ENCODE measurements at places on chromosomes 5 and 9. TPM values are rescaled to one million over a fixed set of nuclear protein-coding genes. Genes with fewer than 3 reads are reported as not detected.

GRCh38 chr5:96778409-96778808 is 29.3 kb downstream of the ERAP1 start:
- DNase-seq: no peak

DNA sequence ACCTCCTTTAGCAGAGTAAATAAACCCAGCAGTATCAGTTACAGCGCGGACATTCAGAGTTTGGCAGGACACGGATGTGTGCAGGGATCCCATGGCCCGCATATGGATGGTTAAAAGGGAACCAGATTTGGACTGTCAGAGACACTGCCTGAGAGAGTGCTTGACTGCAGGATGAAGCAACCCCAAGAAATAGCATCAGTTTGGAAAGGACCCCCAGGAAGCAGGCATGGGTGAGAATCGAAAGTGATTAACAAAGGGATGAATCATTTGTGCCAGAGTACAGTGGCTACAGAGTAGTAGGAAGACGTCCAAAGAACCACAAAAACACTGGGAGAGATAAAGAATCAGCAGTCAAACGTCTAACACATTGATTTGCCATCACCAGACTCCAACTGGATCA is 5.5 kb downstream of the C7 start:
- no peak for DNase-seq

DNA sequence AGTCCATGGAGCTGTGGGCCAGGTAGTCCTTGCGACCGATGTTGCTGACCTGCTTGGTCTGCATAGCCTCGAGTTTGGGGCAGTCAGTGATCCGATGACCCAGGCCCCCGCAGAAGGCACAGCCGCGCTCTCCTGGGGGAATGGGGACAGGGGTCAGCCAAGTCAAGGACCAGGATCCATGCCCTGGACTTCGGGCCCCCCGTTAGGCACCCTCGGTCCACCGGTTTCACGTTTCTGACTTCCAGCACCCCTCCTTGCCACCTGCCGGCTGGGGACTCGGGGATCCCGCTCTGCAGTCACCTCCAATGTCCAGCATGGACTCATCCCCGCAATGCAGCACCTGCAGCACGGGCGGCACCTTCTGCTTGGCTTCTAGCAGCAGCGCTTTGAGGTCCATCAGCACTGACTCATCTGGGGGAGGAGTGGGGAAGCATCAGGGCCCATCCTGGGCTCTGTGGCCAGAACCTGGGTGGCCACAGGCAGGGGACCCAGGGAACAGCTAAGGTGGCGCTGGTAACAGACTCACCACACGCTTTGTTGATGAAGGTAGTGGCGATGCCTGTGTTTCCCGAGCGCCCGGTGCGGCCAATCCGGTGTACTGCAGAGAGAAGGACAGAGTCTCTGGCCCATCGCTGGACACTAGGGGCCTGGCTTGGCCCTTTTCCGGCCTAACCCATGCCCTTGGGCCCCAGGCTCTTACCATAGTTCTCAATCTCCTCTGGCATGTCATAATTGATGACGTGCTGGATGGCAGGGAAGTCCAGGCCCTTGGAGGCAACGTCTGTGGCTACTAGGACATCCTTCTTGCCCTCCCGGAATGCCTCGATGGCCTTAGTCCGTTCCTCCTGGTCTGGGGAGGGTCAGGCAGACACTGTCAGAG is 2.4 kb upstream of the DOK3 start:
- no peak for DNase-seq

GRCh38 chr9:84296146-84296843 is 44.3 kb downstream of the SLC28A3 start:
- no peak for DNase-seq

C9orf50 gene
- total RNA-seq: not detected

- DNase-seq: no peak
These were observed 95.9 kb upstream of the C6 start for GRCh38 chr5:41309275-41309674.

GRCh38 chr9:104911032-104911607 is 16.8 kb downstream of the ABCA1 start:
- no peak for DNase-seq

DNA sequence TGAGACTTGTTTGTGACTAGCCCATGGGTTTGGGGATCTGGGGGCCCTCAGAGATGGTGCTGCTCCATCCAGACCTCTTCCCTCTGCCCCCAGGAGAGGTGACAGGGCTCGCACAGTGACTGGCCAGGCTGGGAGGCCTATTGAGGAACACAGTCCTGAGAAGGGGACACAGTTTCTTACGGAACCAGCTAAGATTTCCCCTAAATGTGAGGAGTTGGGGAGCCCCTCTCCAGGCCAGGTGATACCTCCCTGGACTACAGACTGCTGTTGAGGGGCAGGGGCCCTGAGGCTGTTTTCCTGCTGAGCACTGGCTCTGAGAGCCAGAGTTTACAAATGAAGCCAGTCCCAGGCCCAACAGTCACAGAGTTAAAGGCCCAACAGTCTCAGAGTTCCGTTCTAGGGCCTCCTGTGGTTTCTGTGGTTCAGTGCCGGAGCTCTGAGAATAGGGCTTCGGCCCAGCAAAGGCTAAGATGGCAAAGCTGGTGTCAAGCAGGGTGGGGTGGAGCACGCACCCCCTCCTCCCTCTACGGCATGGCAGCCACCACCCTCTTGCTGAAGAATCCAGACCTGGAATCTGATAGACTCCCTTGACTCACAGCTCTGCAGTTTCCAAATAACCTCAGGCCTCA is 1.1 kb upstream of the SEMA4D start:
- peak; percentile 35 for DNase-seq

PDCD1LG2 gene
- 2.1 TPM for total RNA-seq

DNA sequence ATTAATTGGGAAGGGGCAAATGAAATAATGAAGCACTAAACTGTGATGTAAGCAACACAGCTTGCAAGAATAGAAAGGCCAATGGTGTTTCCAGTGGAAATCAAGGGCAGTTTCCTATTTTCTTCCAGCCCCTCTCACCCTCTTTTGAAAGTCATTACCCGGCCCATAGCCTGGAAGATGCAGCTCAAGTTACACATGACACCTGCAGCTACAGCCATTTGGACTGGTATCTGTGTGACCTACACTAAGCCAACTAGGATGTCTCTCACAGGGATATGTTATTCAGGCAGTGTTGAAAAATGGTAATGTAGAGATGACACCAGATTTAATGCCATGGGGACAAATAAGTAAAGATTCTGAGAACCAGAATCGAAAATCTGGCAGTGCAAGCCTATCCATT is 439.4 kb upstream of the ZNF462 start:
- DNase-seq: no peak

TMEM174 gene
- not detected for total RNA-seq

DNA sequence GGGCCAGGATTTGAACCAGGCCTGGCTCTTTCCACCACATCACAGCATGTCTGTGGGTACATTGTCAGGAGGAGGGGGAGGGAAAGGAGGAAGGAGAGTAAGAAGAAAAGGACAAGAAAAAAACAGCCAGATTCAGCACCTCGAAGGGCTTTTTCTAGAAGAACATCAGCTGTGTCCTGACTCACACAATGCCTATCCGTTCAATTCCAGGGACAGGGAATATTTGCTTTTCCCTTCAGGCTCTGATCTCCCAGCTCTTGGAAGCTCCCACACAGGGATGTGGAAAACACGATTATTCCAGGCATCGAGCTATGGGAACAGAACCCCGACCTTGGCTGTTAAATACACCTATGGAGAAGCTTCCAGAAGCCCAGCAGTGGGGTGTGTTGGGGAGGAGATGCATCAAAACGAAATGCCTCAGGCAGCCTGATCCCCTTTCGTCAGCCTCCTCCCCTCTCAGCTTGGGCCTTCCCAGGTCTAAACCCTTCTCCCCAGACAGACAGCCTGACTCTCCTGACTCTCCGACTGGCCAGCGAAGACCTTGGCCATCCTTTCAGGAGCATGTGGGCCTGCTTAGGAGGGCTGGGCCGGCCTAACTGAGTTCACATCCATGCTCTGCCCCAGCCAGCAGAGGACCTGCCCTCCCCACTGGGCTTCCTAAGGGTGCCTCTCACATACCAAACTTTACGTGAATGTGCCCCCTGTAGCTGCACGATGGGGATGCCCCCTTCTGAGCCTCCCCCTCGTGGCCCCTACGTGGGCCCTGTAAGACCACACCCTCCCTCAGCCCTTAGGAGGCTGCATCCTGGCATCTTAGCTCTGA is 54.4 kb downstream of the NEURL1B start:
- DNase-seq: no peak

C9orf43 gene
- 0.76 TPM for total RNA-seq

ACOT12 gene
- not detected for total RNA-seq

GRCh38 chr9:99005651-99006050 is 61.9 kb downstream of the COL15A1 start:
- DNase-seq: no peak

CCL27 gene
- not detected for total RNA-seq

NTRK2 gene
- total RNA-seq: 0.10 TPM

- DNase-seq: no peak
These were observed 63.3 kb downstream of the DEPDC1B start for GRCh38 chr5:60636644-60637043.

FBXO4 gene
- 14.8 TPM for total RNA-seq

Data from activated B cell treated with CpG ODN at 0.5 μM for 24 hours (primary cell).